ENCODE measurements at places on chromosomes 1 and 21.
A peak's percentile ranks its signal among the peaks of the same experiment; 100 is the strongest.

GRCh38 chr1:46512135-46512791 lies 22.6 kb downstream of the DMBX1 start:
- no peak for DNase-seq

GRCh38 chr1:94349853-94350252 lies 68.3 kb upstream of the ABCD3 start:
- no peak for DNase-seq

DNA sequence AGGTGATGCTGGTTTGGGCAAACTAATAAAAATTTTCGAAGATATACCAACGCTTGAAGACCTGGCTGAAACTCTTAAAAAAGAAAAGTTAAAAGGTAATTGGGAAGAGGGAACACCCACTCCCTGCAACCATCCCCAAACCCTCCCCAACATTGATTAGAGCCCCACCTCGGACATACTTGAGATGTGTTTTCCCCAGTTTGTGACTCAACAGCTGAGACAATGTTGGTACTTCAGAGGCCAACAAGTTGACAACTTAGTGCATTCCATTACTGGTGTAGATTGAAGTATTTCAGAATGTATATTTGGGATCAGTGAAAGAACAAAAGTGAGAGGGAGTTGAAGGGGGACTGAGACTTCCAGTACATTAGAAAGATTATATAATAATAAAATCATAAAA lies 5.1 kb downstream of the IFI16 start:
- no peak for DNase-seq

DNA sequence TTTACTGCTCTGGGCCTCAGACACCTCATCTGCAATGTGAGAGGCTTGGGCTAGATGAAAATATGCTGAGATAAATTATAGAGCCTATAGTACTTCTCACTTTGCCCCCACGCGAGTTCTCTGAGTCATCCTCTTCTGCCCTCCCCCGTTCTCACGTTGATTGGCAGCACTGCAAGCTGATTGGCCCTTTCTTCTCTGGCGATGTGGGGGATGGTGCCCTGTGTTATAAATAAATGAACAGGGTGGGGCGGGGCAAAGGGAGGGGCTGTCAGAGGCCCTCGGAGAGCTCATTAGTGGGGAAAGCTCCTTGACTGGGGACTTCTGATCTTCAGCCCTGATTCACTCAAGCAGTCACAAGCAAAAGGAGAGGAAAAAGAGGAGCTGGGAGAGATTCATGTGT lies 64.3 kb upstream of the ZC3H12A start:
- DNase-seq = no peak

DNA sequence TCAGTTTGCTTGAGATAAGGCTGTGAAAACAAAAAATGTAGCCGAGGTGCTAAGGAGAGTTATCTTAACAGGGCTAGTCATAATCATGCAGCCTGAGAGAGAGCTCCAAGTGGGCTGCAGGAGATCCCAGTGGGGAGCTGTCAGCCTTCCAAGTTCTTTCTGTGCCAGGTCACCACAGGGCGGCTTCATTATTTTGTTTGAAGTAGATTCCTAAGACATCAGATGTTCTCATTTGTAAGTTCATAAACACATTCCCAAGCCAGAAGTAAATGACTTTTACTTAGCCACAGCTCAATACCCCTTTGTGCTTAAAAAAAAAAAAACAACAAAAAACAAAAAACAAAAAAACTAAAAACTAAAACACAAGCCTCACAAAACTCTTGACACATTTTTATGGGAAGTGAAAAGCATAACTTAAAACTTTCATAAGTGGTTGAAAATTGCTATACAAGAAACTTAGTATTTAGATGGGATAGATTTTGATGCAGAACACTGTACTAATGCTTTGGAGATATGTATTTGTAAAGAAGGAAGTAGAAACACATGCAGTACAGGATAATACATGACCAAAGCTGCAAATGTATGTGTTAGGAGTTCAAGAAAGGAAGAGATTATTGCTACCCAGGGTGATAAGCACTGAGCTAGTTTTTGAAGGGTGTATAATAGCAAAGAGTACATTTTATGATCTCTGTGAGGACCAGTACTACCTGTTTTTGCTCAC lies 8.6 kb downstream of the CDC14A start:
- no peak for DNase-seq

GRCh38 chr1:153432874-153433681 lies 16.8 kb downstream of the S100A7A start:
- no peak for DNase-seq

DNA sequence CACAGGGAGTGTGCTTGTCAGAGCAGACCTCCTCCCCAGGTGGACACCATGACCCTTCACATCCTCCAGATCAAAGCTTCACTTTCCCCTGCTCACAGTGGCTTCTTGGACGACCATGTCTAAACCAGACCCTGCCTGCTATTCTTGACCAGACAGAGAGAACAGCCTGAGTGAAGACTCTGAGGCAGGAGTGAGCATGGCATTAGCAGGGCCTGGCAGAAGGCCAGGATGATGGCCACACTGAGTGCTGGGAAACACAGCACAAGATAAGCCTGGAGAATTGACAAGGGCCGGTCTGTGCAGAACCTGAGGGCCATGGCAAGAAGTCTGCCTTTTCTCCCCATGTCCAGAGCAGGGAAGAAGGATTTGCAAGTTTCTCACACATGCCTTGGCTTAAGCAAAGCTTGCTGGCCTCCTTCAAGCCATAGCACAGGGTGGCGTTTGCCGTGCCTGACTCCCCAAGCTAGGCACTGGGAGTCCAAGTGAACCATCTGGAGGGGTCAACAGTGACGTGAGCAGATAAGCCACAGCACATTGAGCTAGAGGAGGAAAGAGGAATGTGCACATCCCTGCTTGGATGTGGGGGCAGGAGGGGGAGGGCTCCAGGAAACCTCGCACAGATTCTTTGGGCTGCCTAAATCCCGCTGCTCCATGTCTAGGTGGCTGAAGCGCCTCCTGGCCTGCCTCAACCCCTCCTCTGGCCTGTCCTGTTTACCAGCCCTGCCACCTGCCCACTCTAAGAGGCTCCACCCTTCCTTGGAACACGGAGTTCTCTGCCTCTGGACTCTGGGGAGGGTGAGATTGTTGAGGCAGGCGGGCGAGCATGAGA lies 87.1 kb downstream of the CD58 start:
- no peak for DNase-seq

GRCh38 chr1:6962478-6962995 lies 177.3 kb downstream of the CAMTA1 start:
- peak; percentile 49 for DNase-seq

DNA sequence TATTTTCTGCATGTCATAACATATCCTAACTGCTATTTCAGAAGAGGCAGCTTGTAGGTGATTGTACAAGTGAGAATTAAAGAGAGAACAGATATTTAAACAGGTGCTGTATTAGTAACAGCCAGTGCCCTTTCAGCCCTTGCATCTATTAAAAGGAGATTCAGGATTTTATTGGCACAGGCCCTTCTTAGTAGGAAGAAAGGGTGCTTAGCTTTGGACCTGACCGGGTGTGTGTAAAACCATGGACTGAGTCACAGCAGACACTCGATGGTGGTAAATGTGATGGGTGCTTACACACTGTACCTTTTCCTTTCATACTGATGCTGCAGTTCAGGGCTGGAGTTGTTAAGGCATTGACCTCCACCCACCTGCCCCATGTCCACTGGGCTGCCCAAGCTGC lies 12.7 kb upstream of the CD101 start:
- DNase-seq = no peak

- DNase-seq = no peak
These were observed 8.1 kb downstream of the ARF1 start for GRCh38 chr1:228090613-228091081.

- DNase-seq = no peak
These were observed 92.5 kb downstream of the PBX1 start for GRCh38 chr1:164651351-164651951.

- no peak for DNase-seq
These were observed 13.4 kb downstream of the TNFRSF8 start for GRCh38 chr1:12076425-12077005.

- DNase-seq = no peak
These were observed 2.4 kb upstream of the BARHL2 start for GRCh38 chr1:90719330-90720144.

Data from activated CD8-positive, alpha-beta memory T cell treated with anti-CD3 and anti-CD28 coated beads, Interleukin-2, amount 50 U/mL, for 4 hours (primary cell).